ENCODE measurements at places on chromosomes 3 and 15.

DNA sequence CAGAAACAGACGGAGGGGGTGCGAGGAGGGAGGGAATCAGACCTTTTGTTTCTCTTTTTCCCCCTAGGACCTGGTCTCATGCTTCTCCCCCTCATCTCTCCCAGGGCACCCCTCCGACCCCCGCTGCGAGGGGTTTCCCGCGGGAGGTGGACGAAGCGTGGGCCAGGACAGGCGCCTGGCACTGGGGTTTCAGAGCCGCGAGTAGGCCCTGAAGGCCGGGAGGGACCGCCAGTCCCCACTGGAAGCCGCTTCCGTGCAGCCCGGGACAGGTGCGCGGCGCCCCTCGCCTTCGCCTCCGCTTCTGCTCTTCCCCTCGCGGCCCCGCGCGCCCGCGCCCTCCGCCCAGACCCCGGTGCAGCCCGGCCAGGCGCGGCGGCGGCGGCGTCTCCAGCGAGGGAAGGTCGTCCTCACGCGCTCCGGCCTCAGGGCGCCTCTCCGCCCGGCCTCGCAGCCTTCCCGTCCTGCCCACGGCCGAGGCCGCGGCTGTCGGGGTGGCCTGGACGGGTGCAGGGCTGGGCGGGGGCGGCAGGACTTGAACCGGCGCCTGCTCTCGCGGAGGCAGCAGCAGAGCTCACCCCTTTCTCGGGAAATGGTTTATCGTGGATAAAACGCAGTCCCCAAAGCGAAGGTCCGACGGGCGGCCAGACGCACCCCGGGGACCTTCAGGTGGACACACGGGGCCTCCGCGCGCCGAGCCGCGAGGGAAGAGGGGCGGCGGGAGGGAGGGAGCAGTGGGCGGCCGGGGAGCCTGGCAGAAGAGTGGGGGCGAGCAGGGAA lies 31.5 kb upstream of the ADAMTS17 start:
- no peak for DNase-seq

- DNase-seq, result no peak
Observed at GRCh38 chr15:62090988-62091387, 24.2 kb downstream of the C2CD4A start.

- no peak for DNase-seq
Observed at GRCh38 chr3:87229113-87229512, 2.0 kb downstream of the CHMP2B start.

DNA sequence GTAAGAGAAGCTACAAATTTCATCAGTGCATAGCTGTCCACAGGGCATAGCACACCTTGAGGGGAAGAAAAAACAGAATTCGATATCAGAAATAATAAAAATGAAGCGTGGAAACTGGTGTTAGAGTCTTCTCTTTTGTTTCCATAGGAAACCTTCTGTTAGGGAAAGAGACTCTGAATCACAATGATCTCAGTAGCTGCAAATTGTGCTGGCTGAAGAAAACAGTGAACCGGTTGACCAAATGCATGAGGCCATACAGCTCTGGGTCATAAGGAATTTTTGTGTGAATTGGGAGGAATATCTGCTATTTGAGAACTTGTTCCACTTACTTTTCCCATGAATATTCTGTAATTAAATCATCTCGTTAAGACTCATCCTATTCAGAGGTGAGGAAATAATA lies 580.2 kb upstream of the NECTIN3 start:
- DNase-seq, result no peak

DNA sequence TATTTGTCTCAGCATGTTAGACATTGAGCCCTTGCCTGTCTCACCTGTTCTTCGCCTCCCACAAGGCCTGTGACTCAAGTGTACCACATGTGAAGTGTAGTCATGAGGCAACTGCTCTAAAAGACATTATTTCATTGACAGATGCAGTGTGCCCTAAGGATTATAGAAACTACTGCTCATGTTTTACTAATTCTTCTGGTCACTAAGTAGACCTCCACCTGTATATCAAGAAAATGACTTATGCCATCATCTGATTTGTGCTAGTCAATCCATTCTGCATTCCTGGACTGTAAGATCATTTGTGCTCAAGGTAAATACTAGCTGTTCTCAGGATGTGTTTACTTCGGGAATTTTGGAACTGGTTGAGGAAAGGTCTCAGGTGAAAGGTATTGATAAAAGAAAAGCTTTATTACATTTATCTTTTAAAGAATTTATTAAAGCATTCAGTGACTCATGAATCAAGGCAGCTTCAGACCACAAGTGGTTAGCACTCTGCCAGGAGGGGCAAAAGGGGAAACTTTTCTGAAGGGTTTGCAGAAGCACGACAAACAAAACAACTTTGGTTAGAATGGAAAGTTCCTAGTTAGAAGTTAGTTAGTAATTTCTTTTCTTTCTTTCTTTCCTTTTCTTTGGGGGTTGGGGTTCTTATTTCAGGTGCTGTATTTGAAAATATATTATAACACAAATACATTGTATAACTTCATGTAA lies 465.3 kb upstream of the CBLB start:
- peak; percentile 71 for DNase-seq

DNA sequence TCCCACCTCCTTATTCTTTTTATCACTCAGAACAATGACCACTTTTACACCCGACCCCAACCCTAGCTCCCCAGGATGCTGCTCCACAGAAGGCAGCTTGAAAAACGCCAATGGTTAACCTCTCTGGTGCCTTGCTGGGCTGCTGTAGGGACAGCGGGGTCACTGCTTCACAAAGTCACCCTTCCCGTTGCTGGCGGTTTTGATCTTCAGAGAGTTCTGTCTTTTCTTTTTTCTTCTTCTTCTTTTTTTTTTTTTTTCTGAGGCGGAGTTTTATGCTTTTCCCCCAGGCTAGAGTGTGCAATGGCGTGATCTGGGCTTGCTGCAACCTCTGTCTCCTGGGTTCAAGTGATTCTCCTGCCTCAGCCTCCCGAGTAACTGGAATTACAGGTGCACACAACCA lies 20.7 kb downstream of the CEP19 start:
- no peak for DNase-seq

DNA sequence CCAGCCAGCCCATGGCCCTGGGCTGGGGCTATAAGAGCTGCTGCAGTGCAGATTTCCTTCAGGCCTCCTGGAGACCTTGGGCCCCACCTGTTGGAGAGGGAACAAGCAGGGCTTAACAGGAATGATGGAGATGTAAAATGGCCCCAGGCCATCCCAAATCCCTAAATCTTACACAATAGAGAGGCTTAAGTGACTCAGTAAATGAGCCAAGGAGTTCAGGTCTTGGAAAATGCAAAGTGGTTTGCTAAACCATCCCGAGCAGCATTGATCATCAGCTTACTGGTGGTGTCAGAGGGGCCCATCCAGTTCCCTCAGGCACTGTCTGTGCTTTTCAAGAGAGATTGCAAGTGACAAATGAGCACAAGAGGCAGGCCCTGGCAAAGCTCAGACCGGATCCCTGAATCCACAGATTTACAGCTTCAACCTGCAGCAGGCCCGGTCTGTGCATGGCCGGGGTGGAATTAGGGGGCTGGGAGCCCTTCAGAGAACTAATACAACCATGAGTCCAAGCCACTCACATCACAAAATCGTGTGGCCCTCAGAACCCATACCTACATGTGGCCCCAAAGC lies 325.4 kb downstream of the UACA start:
- DNase-seq, result no peak

- DNase-seq, result peak; percentile 55
Observed at GRCh38 chr3:197456261-197457091, 99.3 kb downstream of the BDH1 start.

GRCh38 chr15:76189106-76189505 lies 122.2 kb downstream of the ETFA start:
- no peak for DNase-seq

GRCh38 chr3:18771931-18772330 lies 346.8 kb upstream of the SATB1 start:
- no peak for DNase-seq

DNA sequence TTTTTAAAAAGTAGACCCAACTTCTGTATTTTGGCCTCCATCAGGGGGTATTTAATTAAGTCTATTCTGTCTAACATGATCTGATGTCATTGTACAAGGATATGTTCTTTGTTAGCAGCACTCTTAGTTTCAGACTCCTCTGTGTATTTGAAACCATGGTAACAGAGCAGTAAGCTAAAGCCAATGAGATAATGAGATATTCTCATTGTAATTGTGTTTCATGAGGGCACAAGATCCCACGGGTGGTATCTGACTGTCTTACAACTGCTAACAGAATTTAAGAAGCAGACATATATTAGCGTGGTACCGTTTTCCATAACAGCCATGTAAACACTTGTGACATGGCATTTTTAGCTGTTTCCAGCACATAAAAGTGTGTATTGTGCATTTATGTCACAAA lies 251.2 kb upstream of the VEPH1 start:
- no peak for DNase-seq

DNA sequence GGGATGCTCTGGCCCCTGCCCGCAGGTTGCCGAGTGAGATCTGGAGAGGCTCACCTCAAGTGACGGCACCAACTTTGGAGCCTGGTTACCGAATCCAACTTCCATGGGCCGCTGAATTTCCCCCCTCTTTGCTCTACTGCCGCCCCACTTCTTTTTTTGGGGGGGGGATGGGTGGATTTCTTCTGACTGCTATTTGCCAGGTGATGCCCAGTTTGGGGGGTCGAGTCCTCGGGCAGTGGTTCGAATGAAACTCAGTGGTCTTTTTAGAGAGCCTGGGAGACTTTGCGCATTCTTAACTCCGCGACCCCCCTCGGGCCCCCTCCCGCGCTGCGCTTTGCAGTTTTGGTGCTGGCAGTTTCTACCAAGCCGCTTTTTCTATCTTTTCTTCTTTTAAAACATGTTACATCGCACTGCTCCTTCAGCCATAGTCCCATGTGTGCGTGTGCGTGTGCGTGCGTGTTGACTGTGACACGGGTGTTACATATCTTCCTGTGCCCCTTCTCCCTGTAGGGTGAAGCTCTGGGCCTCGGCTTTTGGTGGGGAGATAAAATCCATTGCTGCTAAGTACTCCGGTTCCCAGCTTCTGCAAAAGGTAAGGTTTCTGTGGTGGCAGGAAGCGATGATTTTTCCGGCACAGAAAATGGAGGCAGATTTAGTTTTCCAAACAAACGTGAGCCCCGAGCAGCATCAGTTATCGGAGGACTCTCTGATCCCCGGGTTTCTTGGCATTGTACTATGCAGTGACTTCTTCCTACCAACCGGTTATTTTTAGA lies 837 bp downstream of the CACNA2D3 start:
- DNase-seq, result no peak

DNA sequence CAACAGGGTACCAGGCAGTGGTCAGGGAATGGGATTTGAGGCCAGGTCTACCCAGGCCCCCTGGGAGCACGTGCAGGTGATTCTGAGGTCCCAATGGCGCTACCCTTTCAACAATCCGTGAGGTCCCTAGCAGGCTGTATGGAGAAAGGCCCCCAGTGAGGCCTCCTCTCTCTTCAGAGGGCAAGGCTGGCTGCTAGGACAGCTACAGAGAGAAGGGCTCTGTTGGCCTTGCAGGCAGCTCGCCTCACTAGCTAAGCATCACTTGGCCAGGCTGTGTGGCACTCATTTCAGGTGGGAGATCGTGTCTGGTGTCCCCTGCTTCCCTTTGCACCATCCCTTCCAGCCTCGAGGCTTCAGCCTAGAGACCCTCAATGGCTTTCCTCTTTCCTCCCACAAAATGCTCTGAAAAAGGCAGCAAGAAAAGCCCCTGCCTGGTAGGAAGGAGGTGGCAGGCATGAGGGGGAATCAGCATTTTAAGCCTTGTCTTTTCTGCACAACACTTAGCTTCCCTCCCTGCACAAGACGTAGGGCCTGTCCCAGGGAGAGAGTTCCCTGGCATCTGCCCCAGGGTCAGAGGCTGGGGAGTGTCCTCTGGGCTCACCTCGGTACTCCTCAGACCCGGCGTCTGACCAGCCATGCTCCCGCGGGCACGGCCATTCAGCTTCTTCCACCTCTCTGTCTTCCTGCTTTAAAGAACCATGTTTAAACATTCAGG lies 111.8 kb downstream of the ASB7 start:
- no peak for DNase-seq

GRCh38 chr3:73558727-73559075 lies 66.0 kb downstream of the PDZRN3 start:
- DNase-seq, result no peak

DNA sequence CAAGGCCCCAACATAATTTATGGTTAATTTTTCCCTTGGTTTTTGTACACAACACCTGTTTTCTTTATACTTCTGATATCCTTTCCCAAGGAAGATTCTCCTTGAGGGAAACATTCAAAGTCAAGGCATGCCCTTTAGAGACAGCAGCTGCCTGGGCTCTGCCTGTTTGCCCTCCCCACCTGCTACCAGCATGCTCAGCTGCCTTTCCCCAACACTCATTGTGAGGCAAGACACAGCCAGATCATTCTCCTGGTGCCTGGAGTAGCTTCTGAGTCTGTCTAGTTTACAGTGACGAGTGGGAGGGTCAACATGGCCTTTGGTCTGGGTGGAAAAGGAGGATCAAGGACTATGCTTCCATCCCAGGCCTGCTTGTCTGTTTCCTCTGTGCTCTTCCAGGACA lies 132.5 kb downstream of the EPHB1 start:
- no peak for DNase-seq

DNA sequence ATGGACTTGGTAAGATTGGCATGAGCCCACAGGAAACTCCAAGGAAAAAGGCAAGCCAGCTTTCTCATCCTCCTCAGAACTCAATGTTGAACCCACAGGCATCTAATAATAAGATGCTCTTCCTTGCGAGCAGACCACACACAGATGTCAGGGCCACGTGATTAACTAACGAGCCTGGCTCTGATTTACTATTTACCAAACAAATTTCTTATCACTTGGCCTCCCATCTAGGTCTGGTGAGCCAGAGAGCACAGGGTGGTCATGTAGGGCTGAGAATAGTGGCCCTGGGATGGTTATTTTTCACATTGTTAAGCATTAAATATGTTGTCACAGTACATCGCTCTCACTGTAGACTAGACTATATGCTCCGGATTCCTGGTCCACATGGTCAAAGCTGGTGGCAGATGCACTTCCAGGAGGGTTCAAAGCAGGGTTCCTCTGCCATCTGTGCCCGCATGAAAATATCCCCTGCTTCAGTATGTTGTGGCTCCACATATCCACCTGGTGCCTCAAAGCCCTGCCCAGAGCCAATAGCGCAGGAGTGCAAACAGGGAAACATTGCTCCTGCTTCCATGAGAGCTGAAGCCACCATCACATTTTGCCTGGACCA lies 472.5 kb upstream of the WNT5A start:
- no peak for DNase-seq

- no peak for DNase-seq
Observed at GRCh38 chr15:101522091-101522490, 32.6 kb upstream of the PCSK6 start.

DNA sequence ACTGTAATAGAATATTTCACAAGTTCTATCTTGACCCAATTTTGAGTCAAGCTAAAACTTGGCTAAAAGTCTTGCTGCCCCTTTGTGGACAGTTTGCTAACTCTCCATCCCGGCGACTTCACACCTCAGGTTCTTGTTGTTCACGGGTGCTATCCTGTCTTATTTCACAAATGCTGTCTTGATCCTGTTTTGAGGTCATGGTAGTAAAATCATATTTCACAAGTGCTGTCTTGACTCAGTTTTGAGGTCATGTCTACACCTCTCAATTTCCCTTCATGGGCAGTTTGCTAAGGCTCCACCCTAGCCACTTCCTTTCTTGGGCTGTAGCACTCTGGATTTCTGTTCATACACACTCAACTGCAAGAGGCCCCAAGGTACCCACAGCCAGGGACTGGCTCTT lies 45.0 kb upstream of the GK5 start:
- no peak for DNase-seq

All from activated naive CD4-positive, alpha-beta T cell treated with Interleukin-2 at 50 U/mL for 16 hours (primary cell).